ENCODE measurements at places on chromosomes 16 and 17.

- no peak for DNase-seq
Measured at GRCh38 chr17:36611345-36612072, 10.1 kb downstream of the MRM1 start.

- no peak for DNase-seq
Measured at GRCh38 chr16:66521951-66522771, 27.8 kb downstream of the TK2 start.

GRCh38 chr17:16243801-16244567, 27.0 kb downstream of the PIGL start:
- no peak for DNase-seq

DNA sequence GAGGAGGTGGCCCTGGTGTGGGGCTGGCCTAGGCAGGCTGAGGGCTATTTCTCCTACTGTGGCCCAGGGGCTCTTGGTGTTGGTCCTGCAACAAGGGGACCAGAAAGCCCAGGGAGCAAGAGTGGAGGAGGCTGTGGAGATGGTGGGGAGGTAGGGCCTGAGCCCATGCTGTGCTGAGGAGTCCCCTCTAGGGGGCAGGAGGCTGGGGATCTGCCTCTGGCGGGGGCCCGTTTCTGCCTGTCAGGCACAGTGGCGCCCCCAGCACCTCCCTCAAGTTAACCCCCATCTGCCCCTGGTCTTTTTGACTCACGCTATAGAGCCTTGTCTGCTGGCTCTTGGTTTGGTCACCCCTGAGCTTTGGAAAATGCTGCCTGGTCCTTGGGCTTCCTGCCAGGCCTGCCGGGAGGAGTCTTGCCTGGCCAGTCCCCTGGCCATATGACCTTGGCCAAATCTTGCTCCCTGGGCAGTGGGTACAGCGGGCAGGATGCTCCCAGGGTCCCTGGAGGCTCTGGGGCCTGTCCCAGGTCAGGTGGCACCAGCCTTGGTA, 5.9 kb downstream of the BAIAP2 start:
- no peak for DNase-seq

DNA sequence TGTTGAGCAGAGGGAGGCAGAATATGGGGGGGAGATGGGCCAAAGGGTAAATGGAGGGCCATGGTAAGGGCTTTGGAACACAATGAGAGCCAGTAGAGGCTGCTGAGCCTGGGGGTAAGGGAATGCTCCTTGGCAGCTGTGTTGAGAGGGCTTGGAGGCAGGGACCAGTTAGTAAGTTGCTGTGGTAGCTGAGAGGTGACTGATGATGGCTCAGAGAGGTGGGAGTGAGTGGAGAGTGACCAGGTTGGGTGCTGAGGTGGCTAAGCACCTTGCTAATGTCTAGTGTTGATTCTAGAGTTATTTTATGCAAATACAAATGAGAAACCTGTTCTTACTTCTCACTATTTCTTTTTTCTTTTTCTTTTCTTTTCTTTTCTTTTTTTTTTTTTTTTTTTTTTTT, 10.8 kb downstream of the SBK1 start:
- no peak for DNase-seq

DNA sequence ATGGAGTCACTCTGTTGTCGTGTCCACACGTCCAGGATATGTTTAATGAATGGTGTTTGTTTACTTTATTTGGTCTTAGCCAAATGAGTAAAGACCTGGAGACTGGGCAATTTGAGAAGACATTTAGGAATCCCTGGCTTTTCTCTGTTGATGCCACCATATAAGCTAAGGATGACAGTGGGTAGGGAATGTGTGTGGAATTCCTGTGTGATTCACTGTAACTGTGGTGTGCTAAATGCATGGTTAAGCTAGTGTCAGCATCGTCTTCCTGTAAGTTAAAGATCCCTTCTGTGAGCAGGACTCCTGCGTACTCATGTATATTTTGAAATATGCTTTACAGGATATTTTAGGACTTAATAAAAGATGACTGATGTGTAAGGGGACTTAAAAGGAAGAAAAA, 26.4 kb downstream of the GOSR1 start:
- no peak for DNase-seq

DNA sequence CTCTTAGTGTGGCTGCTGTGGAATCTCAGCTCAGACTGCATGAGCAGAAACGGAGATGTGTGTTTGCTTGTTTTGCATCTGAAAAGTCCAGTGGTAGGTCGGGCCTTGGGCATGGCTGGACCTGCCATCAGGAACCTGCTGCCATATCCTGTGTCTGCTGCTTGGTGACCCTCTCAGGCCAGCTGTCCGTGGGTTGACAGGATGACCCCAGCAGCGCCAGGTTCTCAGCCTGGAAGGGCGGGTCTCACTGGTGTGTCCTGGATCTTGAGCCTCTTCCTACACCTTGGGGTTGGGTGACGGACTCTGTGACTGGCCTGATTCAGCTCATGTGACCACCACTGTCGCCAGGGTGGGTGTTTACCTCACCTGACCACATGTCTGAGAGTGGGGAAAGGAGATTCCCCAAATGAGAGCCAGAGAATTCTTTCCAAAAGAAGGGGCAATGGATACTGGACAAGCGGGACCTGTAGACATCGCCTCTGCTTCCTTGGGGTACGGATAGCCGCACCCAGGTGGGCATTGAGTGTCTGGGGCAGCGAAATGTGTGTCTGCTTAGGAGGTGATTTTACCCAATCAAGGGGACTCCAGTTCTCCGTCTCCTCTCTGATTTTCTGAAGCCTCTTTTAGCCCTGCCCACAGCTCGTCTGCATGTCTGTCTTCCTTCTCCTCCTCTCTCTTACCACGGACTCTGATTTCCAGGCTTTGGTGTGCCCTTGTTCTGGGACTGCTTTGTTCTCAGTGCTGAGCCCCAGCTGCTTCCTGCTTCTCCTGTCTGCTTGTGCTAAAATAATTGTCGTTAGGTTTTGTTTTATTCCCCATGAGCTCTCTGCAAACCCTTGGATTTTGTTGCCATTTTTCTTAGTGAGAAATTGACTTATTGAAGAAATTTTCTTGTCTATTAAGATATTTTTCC, 399.7 kb downstream of the CPPED1 start:
- no peak for DNase-seq

DNA sequence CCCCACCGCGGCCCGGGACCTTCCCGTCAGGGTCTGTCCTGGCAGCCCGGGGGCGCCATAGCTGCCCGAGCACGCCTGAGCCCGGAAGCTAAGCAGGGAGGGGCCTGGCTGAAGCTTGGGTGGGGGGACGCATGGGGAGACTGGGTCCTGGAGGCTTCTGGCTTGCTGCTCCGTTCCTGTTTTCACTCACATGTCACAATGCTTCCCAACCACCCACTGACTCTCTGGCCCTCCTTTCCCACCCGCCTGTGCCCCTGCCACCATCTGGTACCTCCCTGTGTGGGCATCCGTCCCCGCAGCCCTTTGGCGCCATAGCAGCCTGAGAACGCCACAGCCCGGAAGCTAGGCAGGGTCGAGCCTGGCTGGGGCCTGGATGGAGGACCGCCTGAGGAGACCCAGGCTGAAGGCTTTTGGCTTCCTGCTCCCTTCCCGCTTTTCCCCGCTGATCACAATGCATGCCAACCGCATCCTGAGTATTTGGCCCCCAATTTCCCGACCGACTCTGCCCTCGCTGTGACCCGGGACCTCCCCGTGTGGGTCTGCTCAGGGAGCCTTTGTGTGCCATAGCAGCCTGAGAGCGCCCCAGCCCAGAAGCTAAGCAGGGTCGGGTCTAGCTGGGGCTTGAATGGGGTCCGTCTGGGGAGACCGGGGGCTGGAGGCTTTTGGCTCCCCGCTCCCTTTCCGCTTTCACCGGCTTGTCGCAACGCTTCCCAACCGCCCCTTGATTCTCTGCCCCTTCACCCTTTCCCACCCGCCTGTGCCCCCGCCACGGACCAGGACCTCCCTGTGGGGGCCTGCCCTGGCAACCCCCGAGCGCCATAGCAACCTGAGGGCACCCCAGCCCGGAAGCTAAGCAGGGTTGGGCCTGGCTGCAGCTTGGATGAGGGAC, 2290.1 kb downstream of the TP53TG3F start:
- DNase-seq: no peak

GRCh38 chr17:77516902-77517301, 376.1 kb downstream of the SEC14L1 start:
- no peak for DNase-seq

DNA sequence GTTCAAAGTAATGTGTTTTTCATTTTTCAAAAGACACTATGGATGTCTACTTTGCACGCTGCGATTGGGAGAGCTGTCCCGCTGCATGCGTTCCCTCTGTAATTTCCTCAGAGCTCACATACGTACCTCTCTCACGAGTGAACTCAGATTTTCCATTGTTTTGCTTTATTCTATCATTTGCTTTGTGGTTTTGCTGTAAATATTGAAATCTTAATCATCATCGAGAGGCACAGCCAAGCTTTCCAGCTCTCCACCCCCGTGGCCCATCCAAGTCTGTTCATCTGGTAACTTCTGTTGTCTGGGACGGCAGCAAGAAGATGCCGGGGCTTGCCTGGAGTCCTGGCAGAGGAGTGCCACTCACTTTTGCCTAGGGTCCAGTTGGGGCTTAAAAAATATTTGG, 21.1 kb downstream of the TMC6 start:
- DNase-seq: no peak

- DNase-seq: no peak
Measured at GRCh38 chr17:37714897-37715296, 30.0 kb downstream of the HNF1B start.

GRCh38 chr17:78166416-78166815, 2.0 kb upstream of the SYNGR2 start:
- DNase-seq: no peak

GRCh38 chr16:74070237-74070636, 226.4 kb upstream of the PSMD7 start:
- no peak for DNase-seq

DNA sequence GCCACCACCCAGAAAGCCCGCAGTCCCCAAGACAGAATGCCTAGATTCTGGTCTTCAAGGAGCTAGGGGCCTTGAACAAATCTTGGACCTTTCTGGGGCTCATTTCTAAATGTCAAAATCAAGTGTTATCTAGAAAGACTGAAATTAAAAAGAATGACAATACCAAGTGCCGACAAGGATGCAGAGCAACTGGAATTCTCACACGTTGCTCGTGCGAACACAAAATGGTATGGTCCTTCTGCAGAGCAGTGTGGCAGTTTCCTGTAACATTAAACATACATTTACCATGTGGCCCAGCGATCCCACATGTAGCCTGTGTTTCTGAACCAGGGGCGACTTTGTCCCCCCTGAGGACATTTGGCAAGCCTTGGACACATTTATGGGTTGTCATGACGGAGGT, 137.9 kb downstream of the GAS7 start:
- DNase-seq: no peak

DNA sequence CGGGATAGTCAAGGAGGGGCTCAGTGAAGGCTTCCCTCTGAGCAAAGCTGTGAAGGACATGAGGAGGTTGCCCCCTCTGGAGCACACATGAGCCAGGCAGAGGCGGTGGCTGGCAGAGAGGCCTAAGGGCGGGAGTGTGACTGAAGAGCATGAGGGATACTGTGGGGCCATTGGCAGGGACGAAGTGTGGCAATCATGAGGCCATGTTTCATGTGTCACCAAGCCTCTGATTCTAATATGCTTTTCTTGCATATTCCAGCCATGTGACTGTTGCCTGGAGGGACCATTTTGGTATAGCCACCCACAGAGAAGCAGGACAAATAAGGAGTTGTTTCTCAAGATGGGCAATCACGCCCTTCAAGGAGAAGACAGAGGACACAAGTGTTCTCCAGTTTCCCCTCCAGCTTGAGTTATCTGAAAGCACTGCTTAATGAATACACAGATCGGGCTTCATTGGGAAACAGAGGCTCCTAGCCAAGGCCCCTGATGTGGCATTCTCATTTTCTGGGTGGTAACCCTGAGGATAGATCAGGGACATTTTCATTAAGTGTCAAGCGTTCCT, 68.0 kb downstream of the AKAP1 start:
- DNase-seq: no peak

DNA sequence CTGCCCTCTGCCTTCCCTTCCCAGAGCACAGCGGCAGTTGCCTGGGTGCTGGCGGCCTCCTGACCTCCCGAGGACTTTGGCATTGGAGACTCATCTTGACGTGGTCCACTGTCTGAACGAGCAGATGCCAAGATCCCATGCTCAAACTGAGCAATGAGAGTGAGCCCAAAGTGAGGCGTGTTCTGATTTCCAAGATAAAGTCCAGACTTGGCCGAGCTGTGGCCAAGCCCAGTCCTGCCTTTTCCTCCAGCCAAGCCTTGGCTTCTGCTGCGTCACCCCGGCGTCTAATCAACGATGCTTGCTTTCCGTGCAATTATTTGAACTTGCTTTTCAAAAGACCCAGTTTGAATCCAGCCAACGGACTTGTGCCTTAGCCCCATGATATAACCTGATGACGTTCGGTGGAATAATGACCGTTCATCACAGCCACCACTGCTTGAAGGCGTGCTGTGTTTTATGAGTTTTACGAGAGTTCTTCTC, 179.2 kb downstream of the IRF8 start:
- no peak for DNase-seq

DNA sequence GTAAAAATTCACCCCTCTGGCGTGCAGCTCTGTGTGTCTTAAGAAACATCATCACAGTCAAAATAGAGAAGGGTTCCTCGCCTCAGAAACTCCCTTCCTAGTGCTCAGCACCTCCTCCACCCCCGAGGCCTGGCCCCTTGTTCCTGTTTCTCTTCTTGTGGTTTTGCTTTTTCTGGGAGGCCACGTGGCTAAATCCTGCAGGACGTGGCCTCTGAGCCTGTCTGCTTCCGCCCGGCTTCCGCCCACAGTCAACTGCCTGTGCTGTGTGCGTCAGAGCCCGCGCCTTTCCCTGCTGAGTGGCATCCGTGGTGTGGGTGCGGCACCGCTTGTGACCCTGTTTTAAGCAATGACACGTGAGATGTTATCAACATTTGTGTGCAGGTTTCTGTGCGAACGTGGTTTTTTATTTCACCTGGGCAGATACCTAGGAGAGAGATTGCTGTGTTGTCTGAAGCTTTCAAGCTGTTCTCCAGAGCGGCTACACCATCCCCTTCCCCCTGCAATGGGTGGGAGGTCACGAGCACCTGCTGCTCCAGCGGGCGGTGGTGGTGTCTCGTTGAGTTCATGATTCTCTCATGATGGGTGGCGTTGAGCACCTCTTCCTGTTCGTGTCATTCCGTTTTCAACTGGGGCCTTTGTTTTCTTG, 21.7 kb downstream of the ACSF3 start:
- no peak for DNase-seq

GRCh38 chr17:64245218-64246145, 17.6 kb downstream of the TEX2 start:
- DNase-seq: no peak

GRCh38 chr16:13883881-13884280, 36.1 kb upstream of the ERCC4 start:
- DNase-seq: no peak

DNA sequence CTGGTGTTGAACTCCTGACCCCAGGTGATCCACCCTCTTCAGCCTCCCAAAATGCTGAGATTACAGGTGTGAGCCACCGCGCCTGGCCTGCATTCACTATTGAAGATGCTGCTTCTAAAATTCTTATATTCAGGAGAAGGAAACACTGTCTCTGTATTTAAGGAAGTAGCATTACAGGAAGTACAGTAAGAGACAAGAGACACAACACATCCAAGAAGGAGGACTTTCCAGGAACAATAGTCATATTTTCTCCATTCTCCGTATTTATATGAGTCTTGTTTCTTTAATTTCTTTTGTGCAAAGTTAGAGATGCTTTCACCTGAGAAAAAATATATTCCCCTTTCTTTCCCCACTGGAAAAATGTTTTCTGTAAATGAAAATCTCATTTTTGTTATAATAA, 18.3 kb upstream of the ABCA3 start:
- DNase-seq: no peak

- no peak for DNase-seq
Measured at GRCh38 chr17:82890339-82890730, 50.5 kb upstream of the ZNF750 start.

GRCh38 chr17:5672815-5673430, 88.6 kb upstream of the NLRP1 start:
- no peak for DNase-seq

GRCh38 chr17:83156408-83156807, 77.0 kb downstream of the METRNL start:
- DNase-seq: no peak

Data from NCI-H1048 (cell line).